ENCODE measurements at places on chromosomes 3 and 15. TPM values are rescaled to one million over a fixed set of nuclear protein-coding genes. Genes with fewer than 3 reads are reported as not detected.

GRCh38 chr15:61049934-61050333 lies 179.2 kb downstream of the RORA start:
- no peak for DNase-seq

- DNase-seq = peak; percentile 36
Measured at GRCh38 chr3:57949785-57950615, 58.2 kb upstream of the FLNB start.

The NR1I2 gene
- total RNA-seq = not detected

The MOBP gene
- not detected for total RNA-seq

Measured in SK-MEL-5 (cell line).